ENCODE measurements at places on chromosomes 3 and 15.

DNA sequence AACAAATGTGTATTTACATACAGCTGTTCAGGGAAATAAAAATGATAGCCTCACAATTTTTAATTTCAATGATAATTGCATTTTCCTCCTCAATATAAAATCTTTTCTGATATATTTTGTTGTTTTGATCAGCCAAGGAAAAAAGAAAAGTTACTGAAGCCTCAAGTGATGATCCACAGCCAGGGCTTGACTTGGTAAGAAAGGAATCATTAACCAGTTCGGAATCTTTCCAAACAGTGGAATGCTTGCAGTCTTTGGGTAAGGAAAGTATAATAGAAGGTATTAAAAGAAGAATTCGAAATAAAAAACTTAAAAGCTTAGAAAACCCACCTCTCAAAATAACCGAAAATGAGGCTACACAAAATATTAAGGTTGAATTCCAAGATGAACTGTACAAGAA is 1.0 kb downstream of the TOPAZ1 start:
- DNase-seq, result no peak

GRCh38 chr3:73499787-73500186 is 125.0 kb downstream of the PDZRN3 start:
- DNase-seq, result no peak

GRCh38 chr15:35624881-35625280 is 78.9 kb upstream of the DPH6 start:
- DNase-seq, result no peak

- no peak for DNase-seq
Observed at GRCh38 chr3:136819731-136820679, 1.1 kb downstream of the SLC35G2 start.

DNA sequence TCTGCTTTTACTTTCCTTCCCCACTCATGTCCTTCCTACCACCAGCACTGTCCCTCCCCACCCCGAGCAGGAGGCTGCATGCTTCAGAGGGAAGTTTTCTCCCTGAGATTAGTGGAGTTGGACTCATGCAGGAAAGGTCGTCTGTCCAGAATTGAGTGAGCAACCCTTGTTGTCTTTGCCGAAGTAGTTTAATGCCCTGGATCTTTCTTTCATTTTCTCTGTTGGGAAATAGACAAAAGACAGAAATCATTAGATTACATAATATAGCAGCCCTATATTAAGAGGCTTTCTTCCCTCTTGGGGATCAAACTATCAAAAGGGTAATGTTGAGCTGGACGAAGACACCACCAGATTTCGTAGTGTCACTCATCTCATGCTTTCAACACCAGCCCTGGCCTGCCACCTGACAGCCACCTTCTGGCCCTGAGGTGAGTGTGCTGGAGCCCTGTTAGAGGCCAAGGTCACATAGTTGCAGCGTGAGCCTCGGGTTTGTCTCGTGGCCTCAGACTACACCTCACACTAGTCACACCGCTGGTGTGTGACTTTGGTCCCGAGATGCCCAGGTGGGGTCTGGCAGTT is 231.0 kb downstream of the ITPR1 start:
- DNase-seq, result no peak

DNA sequence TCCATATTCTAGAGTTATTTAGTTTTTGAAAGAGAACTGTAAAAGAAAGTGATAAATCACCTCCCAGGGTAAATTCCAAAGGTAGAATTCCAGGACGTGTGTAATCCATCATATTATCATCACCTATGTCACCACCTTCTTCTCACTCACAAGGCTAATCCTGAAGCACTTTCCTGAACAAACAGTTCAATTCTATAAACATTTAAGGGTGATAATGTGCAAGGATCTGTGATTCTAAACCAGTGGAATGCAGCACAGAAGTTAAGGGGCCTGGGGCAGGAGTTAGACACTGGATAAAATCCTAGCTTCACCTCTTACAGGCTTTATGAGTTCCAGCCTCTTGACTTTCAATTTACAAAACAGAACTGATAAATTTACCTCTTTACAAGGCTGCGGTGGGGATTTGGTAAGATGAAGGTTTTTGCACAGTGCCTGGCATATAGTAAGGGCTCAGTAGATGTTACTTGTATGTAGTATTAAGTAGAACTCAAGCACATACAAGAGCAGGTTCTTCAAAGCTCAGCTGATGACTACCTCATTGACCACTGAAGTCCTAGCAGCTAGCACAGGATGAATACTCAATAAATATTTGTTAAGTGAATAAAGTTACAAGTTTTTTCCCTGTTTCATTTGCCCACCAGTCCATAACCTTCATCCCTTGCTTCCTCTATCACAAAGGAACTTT is 47.3 kb upstream of the CCDC80 start:
- DNase-seq, result no peak

DNA sequence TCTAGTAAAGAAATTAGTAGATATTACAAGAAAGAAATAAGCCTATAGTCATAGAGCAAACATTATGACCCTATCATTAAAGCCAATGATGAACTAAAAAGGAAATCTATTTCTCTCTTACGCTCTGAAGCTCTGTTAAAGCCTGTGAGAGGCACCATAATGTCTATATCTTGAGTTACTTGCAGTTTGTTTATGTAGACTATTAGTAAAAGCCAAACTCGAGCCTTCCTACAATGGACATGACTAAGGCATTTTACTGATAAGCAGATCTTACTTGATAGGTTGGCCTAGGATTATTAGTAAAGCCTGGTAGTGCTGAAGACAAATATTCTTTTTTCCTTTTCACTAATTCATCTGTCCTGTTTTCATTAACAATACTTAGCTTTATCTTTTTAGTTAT is 32.7 kb downstream of the LRRC3B start:
- DNase-seq, result no peak

DNA sequence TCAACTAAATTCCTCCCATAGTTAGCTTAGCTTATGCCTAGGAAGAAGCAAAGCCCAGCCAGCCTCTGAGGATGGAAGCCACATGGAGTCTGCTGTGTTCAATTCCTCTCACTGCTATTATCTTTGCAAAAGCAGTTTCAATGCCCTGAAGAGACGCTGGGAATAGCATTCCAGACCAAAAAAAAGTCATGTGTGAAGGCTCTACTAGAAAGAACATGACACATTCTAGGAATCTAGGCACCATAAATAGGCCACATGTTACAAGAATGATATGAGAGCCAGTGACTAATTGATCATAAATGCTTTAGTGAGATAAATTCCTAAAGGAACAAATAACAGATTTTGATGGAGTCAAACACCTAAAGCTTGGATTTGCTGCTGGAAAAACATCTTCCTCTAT is 800.8 kb downstream of the TUSC7 start:
- DNase-seq, result no peak

DNA sequence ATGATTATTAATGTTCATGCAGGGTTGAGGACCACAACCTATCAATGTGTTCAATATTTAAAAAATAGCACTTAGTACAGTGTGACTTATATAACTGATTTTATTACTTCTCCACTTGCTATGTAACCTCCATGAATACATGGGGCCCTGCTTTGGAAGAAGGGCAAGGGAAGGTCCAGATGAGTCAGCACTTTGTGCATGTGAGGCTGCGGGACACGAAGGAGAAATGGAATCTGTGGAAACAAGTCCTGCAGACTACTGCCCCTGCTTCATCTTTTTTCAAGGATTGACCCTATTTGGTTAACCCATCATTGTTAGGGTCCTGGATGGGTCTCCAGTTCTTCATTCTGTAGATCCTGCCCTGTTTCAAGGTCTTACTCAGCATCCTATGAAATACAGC is 1.6 kb downstream of the NXPE3 start:
- DNase-seq, result no peak

All from esophagus squamous epithelium (tissue), 5 donors.